Breast epithelium (tissue), 4 donors: ENCODE measurements at places on chromosomes 16 and 17.

DNA sequence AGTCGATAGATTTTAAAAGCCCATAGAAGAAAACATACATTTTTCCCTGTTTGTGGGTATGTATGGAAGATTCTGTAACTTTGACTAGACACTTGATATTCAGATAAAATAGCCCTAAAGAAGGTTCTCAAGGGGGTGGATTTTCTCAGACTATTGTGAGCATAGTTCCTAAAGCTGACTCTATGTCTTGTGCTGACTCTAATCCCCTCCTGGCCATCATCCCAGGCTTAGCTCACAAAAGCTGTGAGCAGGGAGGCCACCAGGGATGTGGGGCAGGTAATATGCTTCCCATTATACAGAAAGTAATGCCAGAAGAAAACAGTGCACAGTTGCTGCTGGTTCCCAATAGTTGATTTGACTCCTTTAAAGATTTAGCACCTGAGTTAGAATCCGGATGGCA, 32.0 kb downstream of the CDH13 start:
- no peak for DNase-seq

DNA sequence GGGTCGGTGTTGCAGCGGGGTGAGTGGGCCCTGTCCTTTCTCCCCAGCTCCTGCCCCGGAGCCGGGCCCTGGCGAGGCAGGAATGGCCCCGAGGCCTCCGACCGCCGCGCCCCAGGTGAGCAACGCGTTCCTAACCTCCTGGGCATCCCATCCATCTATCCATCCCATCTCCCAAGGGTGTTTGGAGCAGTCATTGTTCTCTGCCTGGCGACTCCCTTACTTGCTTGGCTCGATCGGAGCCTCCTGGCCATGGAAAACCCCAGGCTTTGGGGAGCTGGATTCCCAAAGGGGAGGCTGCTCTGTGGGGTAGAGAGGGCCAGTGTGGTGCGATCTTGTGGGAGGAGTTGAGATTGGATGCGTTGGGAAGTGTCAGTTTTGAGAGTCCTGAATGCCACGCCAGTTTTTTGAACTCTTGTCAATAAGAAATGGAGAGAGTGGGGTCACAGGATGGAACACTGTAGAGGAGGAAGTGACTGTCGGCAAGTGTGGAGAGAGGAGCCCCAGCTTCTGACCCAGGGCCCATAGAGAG, 684 bp downstream of the ZFP90 start:
- no peak for DNase-seq

DNA sequence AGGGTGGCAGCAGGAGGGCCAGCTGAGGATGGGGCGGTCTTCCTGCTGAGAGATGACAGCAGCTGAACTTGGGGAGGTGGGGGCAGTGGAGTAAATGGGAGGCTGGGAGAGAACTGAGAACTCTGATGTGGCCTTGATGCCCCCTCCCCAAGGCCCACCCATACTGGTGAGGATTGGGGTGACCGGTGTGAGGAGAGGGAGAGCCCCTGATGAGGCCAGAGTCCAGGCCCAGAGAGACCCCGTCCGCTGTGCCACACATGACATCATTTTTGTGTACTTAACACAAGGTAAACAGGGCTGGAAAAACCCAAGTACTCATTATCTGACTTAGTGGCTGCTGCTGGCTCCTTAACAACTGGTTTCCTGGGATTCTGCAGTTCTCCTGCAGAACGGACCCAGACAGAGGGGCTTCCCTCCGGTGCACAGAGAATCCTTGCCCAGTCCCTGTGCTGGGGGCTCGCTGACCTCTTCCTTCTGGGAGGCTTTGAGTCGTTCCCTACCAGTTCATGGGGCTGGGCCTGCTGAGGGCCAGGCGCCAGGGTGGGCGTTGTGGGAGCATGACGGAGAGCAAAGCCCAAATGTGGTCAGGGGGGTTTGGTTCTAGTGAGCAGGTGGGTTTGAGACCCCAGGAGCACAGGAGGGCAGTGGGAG, 207.6 kb downstream of the RAB11FIP4 start:
- no peak for DNase-seq

- DNase-seq = no peak
Measured at GRCh38 chr16:31149894-31150890, at the start of gene PRSS36. Gene PRSS36 (minus strand): TSS chr16:31150066. CDS start chr16:31150035, 31 bp downstream.

DNA sequence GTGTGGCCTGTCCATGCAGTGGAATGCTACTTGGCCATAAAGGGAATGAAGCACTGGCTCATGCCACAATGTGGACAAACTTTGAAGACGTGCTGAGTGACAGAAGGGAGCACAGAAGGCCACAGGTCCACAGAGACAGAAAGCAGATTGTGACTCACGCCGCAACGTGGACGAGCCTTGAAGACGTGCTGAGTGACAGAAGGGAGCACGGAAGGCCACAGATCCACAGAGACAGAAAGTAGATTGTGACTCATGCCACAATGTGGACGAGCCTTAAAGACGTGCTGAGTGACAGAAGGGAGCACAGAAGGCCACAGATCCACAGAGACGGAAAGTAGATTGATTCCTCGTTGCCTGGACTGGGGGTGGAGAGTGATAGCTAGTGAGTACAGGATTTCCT, 19.2 kb downstream of the ZC3H18 start:
- no peak for DNase-seq

- no peak for DNase-seq
Measured at GRCh38 chr16:84842516-84843148, 22.8 kb downstream of the CRISPLD2 start.

DNA sequence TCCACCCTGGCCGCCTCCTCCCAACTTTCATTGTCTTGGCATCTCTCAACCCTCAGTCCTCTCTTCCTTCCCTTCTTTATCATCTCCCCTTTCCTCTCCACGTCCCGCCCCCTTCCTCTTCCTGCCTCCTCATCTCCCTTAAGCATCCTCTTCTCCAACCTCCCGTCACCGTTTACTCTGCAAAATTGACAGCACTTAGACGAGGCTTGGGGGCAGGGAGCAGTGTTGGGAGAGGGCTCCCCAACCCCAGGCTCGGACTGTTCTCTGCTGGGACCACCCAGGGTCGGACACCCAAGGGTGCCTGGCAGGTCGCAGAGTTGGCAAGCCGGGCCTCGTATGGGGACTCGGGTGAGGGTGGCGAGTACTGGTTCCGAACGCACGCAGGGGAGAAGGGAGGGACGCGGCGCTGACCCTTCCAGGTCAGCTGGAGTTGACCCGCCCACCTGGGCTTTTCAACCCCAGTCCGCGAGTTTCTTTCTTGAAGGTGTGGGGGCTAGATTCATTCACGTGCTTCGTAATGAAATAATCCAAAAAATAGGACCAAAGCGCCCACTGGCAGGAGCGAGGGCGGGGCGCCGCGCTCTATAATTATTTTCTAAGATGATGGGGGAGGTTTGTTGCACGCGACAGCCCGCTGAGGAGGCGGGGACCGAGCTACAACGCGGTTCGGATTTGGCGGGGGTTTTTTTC, 775 bp upstream of the PAGR1 start:
- DNase-seq = no peak
